WTC11 (cell line): ENCODE measurements at places on chromosomes 2 and 18. TPM values are rescaled to one million over a fixed set of nuclear protein-coding genes. Genes with fewer than 3 reads are reported as not detected.

- H3K27me3 ChIP-seq: no peaks in the 10 kb centered on the region
- no peak for DNase-seq
- no peak overlapping the region for H3K4me3 ChIP-seq
These were observed 429.1 kb downstream of the NRXN1 start for GRCh38 chr2:50602636-50603327.

DNA sequence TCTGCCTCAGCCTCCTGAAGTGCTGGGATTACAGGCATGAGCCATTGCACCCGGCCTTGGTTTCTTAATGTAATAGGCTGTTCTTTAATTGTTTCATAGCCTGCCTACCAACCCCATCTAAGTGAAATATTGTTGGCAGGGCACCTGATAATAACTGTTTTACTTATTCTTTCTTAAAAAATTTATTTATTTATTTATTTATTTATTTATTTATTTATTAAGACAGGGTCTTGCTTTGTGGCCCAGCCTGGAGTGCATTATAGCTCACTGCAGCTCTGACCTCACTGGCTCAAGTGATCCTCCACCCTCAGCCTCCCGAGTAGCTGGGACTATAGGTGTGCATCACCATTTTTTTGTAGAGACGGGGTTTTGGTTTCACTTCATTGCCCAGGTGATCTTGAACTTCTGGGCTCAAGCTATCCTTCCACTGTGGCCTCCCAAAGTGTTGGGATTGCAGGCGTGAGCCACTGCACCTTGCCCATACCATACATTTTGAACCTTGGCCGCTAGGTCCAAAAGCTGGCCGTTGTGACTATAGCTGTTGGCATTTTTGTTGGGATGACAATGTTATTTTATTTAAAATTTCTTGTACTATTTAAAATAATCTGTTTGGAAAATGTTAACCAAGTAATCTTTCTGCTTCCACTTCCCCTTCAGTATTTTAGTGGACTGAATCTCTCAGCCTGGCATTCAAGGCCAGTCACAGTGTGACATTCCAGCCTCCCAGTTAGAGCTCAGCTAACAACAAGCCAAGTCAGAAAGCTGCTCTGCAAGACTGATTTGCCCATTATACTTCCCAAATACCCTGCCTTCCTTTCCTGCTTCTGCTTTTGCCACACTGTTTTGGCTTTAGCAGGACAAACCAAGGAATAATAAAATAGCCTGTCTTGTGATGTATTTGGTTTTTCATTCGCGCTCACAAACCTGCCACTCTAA lies 52.4 kb downstream of the BABAM2 start:
- H3K27ac ChIP-seq: no peak overlapping the region
- no peak overlapping the region for H3K4me3 ChIP-seq
- H3K27me3 ChIP-seq: peaks cover 60% of the 10 kb centered on the region
- H3K4me1 ChIP-seq: peaks cover 16% of the 10 kb centered on the region
- no peaks in the 10 kb centered on the region for H3K36me3 ChIP-seq

DNA sequence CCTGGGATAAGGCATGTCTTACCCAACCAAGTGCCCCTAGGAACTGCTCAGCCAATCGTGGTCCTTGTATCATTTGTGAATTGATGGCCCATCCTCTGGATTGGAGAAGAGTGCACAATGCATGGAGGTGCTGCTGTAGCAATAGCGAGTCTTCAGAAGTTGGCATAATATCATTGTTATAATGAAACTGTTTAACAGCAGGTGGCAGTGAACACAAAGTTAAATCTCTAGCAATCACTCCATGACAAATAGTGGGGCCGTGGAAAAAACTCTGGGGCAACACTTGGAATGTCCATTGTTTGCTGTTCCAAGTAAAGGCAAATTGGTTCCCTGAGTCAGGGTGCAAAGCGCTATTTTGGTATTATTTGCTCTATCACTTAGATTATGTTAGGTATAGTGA lies 11.4 kb downstream of the REG1A start:
- no peak overlapping the region for H3K4me3 ChIP-seq
- no peak for DNase-seq
- H3K27me3 ChIP-seq: no peaks in the 10 kb centered on the region
- H3K36me3 ChIP-seq: no peaks in the 10 kb centered on the region

Gene NAT8
- not detected in 3 replicates for total RNA-seq

Gene CSRNP3
- 7.3 to 8.0 TPM (median 8.0 TPM) in 3 replicates for total RNA-seq

DNA sequence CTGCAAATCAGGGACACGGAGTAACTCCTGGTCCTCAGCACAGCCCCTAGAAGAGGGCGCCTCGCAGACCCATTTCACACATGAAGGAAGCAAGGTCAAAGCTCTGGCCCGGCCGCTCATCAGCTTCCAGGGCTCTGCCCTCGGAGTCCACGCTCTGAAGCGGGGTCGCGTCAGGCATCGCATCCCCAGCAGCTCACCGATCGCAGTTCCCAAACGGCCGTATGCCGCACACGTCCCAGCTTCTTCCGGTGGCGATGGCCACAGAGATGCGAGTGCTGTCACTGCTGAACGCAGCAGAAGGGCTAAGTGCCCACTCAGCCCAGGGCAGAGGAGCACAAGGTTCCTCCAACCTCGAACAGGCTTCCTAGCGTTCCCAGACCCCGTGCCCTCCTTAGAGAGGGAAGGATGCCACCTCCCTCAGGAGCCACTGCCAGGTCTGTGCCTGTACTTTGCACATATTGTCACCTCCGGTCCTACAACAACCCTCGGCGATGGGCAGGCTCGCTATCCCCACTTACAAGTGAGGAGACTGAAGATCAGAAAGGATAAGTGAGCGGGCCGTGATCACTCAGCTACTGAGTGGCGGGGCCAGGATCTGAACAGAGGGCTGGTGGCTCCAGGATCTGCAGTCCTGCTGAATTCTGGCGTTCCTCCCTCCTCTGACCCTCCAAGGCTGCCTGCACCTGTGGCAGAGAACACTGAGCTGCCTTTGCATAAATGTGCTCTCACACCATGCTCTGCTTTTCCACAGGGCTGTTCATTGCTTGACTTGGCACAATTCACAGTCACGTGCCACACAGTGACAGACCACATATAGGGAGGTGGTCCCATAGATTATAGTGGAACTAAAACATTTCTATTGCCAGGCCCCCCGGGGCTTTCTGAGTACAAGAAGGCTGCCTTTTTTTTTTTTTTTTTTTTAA lies 71.4 kb downstream of the COPS8 start:
- peaks cover 3% of the 10 kb centered on the region; the same call in 1 of the 2 replicates for H3K36me3 ChIP-seq
- H3K27ac ChIP-seq: no peak overlapping the region
- H3K4me1 ChIP-seq: peaks cover 20% of the 10 kb centered on the region
- no peak overlapping the region for H3K4me3 ChIP-seq

GRCh38 chr2:68556381-68556780 lies 87.0 kb upstream of the PROKR1 start:
- no peaks in the 10 kb centered on the region for H3K36me3 ChIP-seq
- DNase-seq: no peak
- H3K27me3 ChIP-seq: no peaks in the 10 kb centered on the region

- DNase-seq: no peak
- no peaks in the 10 kb centered on the region for H3K4me1 ChIP-seq
- no peak overlapping the region for H3K4me3 ChIP-seq
- H3K27ac ChIP-seq: no peak overlapping the region
- no peaks in the 10 kb centered on the region for H3K27me3 ChIP-seq
These were observed 75.0 kb downstream of the PTGR3 start for GRCh38 chr18:75133721-75134610.

DNA sequence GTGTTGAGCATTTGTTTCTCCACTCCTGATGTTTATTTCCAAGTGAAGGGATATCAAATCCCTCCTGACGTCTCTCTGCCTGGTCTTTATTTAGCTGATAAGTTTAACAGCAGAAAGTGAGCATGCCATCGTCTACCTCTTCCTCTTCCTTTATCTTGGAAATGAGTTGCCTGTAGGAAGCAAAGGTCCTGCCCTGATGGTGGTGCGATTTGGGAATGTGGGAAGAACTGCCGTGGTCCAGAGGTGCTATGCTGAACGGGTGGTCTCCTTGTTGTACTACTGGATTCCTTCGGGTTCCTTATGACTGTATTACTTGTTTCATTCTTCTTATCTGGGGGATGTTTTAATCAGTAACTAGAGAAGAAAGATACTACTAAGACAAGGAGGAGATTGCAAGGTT lies 217.5 kb downstream of the PMAIP1 start:
- H3K36me3 ChIP-seq: no peaks in the 10 kb centered on the region
- H3K4me3 ChIP-seq: no peak overlapping the region
- DNase-seq: no peak
- H3K4me1 ChIP-seq: peaks cover 18% of the 10 kb centered on the region

GRCh38 chr18:44799382-44799906 lies 118.8 kb downstream of the SETBP1 start:
- H3K36me3 ChIP-seq: peaks cover 14% of the 10 kb centered on the region

DNA sequence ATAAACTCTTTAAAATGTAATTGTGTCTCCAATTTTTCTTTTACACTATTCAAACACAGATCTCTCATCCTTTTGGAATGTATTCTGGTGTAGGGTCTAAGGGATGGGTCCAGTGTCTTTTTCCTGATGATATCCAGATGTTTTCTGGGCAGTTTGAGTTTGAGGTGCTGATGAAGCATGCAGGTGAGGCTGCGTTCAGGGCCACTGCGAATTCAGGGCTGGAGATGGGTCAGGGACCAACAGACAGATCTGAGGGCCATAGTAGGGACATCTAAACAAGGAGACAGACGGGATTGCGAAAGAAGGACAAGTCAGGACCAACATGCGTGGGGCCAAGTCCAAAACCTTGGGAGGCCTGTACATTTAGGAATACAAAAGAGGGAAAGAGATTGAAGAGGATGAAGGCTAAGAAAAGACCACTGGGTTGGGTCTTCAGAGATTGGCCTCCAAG lies 70.2 kb downstream of the ACAA2 start:
- H3K4me3 ChIP-seq: no peak overlapping the region
- H3K4me1 ChIP-seq: peaks cover 24% of the 10 kb centered on the region
- no peak for DNase-seq
- H3K36me3 ChIP-seq: no peaks in the 10 kb centered on the region
- no peaks in the 10 kb centered on the region; the same call in 1 of the 2 replicates for H3K27me3 ChIP-seq
- no peak overlapping the region for H3K27ac ChIP-seq

DNA sequence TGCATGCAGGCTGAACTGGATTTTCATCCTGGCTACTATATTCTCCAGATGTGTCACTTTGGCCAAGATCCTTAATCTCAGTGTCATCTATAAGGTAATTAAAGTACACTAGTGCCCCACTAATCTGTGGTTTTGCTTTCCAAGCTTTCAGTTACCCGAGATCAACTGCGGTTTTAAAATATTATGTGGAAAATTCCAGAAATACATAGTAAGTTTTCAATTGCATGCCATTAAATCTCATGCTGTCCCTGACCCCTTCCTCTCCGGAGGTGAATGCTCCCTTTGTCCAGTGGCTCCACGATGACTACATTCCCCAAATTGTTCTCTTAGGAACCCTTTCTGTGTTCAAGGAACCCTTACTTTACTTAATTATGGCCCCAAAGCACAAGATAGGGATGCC lies 5.3 kb upstream of the TYMS start:
- DNase-seq: no peak
- no peak overlapping the region for H3K4me3 ChIP-seq
- H3K36me3 ChIP-seq: peaks cover 2% of the 10 kb centered on the region; the same call in 1 of the 2 replicates
- peaks cover 40% of the 10 kb centered on the region for H3K4me1 ChIP-seq
- H3K27ac ChIP-seq: no peak overlapping the region
- no peaks in the 10 kb centered on the region for H3K27me3 ChIP-seq

Gene HOXD12
- 0.17 TPM in 1 of 3 replicates, not detected in the others for total RNA-seq

Gene LBX2
- 1.0 to 1.8 TPM (median 1.8 TPM) in 3 replicates for total RNA-seq

DNA sequence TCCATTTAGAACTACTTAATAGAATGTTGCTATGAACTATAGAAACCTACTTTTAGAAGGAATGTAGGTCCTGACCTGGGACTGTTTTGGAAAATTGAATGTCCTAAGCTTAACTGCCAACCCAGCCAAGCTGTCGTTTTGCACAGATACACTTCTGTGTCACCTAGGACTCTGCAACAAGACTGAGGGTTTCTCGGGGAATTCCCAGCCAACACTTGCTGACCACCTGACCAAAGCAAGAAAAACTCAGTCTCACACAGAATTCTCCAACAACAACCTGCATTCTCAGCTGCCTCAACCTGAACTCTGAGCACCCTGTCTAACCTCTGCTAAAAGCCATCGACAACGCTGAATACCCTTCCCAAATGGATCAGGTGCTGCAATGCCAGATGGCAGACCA lies 128.2 kb downstream of the SS18 start:
- no peak for DNase-seq
- no peak overlapping the region for H3K4me3 ChIP-seq
- H3K27me3 ChIP-seq: no peaks in the 10 kb centered on the region
- H3K36me3 ChIP-seq: peaks cover 3% of the 10 kb centered on the region; the same call in 1 of the 2 replicates
- H3K4me1 ChIP-seq: peaks cover 31% of the 10 kb centered on the region

Gene IMPA2
- total RNA-seq: 98.8 to 113 TPM (median 108 TPM) in 3 replicates

Gene MPHOSPH10
- total RNA-seq: 27.8 to 36.6 TPM (median 31.4 TPM) in 3 replicates

Gene CDH7
- total RNA-seq: 0.85 to 1.3 TPM (median 0.94 TPM) in 3 replicates

GRCh38 chr2:74009577-74009976 lies 24.9 kb downstream of the TET3 start:
- no peaks in the 10 kb centered on the region for H3K36me3 ChIP-seq
- peak overlapping the region; percentile 21; the same call in 1 of the 2 replicates for H3K27ac ChIP-seq
- H3K4me3 ChIP-seq: no peak overlapping the region
- H3K4me1 ChIP-seq: peaks cover 58% of the 10 kb centered on the region

DNA sequence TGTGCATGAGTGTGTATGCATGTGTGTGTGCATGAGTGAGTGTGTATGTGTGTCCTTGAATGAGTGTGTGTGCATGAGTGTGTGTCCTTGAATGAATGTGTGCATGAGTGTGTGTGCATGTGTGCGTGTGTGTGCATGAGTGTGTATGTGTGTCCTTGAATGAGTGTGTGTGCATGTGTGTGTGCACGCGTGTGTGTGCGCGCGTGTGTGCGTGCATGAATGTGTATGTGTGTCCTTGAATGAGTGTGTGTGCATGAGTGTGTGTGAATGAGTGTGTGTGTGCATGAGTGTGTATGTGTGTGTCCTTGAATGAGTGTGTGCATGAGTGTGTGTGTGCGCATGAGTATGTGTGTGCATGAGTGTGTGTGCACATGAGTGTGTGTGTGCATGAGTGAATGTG lies 271.9 kb downstream of the RNF144A start:
- H3K36me3 ChIP-seq: no peaks in the 10 kb centered on the region
- no peak overlapping the region for H3K4me3 ChIP-seq
- peaks cover 23% of the 10 kb centered on the region for H3K4me1 ChIP-seq
- no peak for DNase-seq
- no peaks in the 10 kb centered on the region for H3K27me3 ChIP-seq
- H3K27ac ChIP-seq: no peak overlapping the region

Gene DNAH6
- total RNA-seq: 0.18 to 0.39 TPM (median 0.27 TPM) in 3 replicates

DNA sequence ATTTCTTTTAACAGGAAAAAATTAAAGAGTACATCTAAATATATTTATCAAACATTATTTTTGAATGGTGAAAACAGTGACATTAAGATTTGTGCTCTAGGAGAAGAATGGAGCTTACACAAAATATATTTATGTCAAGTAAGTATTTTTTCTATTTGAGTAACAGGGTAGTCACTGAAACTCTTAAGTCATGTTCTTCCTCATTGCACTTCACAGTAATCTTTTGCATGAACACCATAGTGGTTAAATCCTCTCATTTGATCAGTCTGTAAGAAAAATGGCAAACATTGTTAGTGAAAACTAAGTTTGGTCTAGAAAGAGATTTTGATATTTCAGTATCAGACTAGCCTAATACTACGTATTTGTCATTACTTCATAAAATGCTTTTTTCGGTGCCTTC lies 8.1 kb downstream of the GMCL1 start:
- peaks cover 22% of the 10 kb centered on the region for H3K36me3 ChIP-seq
- no peaks in the 10 kb centered on the region for H3K27me3 ChIP-seq
- H3K4me1 ChIP-seq: no peaks in the 10 kb centered on the region
- no peak overlapping the region for H3K27ac ChIP-seq

Gene COL4A3
- total RNA-seq: 0.53 to 1.1 TPM (median 0.90 TPM) in 3 replicates

Gene SLC9A4
- 0.09 to 0.11 TPM in 2 of 3 replicates, not detected in the other for total RNA-seq
